HEK293T (cell line): ENCODE measurements at places on chromosomes 6 and 20.

DNA sequence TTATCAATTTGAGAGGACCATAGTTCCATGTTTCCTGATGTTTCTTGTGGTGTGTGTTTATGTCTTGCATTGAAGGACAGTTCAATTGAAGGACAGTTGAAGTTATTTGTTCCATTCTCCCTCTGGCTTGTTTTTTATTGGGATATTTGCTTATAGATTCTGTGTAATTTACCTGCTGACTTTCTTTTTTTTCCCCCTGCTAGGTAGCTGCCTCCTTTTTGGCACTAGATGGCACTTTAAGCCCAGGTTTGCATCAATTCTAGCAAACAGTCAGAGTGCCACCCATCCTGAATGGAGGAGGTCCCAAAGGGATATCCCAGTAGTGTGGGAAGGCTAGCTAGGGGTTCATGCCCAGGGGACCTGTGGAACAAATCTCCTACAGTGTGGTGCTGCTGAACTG lies 78.1 kb downstream of the CFAP61 start:
- DNase-seq: no peak

GRCh38 chr20:16541226-16541625 lies 32.0 kb downstream of the KIF16B start:
- DNase-seq: no peak

DNA sequence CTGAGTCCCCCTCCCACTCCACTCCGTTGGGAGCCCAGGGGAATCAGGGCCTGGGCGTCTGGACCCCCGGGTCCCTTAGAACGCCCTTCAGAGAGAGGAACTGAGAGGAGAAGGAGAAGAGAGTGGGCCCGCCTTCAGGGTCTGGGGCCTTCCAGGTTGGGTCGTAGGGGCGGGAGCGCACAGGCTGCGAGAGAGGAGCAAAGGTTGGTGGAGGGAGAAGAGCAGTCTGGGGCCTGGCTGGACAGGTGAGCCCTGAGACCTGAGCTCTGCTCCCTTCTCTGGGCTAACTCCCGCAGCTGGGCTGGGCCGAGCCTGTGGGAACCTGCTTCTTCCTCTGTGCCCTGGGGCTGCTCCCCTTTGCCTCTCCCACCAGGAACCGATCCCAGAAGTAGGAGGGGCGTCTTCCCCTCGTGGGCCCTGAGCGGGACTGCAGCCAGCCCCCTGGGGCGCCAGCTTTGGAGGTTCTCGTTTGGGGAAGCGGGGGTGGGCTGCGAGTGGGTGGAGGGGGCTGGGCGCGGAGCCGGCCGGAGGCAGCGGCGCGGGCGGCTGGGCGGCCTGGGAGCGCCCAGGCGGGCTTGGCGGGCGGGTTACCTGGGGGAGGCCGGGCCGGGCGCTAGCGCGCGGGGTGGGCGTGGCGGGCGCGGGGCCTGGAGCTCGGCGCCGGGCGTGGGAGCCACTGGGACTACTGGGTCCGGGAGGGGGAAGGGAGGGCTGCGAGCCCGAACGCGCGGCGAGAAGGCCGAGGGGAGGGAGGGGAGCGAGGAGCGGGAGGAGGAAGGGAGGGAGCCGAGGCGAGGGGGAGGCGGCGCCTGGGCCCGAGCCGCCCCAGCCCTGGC lies at the start of gene DDR1:
DDR1 (plus strand) TSS at position 835 of the 836 bp plus-strand sequence. CDS start 4,211 bp downstream, outside the sequence.
- peak; percentile 61 for DNase-seq

- no peak for DNase-seq
These were observed 14.8 kb downstream of the SRSF3 start for GRCh38 chr6:36608788-36609563.

- DNase-seq: no peak
These were observed 248.8 kb downstream of the CDH4 start for GRCh38 chr20:61500791-61501321.

DNA sequence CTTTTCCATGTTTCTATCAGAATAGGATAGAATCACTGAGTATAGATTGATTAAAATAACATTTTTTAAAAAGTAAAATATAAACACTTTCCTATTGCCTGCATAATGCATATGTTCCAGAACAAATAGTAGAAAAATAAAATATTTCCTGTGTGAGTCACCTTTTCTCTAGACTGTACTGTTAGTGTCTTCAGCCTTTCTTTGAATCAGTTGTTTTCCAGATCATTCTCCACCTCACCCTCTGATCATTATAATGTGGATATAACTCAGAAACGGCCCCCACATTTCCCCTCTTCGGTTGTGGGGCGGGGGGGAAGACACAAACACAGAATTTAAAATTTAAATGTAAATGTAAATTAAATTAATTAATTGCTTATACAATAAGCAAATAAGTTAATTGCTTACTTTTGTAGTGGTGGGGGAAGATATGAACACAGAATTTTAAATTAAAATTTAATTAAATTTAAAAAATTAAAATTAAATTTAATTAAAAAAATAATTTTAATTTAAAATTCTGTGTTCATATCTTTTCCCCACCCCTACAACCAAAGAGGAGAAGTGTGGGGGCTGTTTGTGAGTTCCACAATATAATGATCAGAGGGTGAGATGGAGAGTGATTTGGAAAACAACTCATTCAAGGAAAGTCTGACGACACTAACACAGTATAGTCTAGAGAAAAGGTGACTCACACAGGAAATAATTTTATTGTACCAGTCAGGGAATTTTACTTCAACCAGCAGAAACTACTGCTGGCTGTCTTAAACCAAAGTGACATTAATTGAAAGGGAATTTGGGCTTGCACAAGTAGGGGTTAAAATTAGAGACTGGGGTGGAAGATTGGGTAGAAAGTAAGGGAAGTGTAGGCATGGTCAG lies 37.1 kb upstream of the PROKR2 start:
- DNase-seq: no peak

- no peak for DNase-seq
These were observed 43.1 kb downstream of the PTCHD4 start for GRCh38 chr6:48067886-48068277.

DNA sequence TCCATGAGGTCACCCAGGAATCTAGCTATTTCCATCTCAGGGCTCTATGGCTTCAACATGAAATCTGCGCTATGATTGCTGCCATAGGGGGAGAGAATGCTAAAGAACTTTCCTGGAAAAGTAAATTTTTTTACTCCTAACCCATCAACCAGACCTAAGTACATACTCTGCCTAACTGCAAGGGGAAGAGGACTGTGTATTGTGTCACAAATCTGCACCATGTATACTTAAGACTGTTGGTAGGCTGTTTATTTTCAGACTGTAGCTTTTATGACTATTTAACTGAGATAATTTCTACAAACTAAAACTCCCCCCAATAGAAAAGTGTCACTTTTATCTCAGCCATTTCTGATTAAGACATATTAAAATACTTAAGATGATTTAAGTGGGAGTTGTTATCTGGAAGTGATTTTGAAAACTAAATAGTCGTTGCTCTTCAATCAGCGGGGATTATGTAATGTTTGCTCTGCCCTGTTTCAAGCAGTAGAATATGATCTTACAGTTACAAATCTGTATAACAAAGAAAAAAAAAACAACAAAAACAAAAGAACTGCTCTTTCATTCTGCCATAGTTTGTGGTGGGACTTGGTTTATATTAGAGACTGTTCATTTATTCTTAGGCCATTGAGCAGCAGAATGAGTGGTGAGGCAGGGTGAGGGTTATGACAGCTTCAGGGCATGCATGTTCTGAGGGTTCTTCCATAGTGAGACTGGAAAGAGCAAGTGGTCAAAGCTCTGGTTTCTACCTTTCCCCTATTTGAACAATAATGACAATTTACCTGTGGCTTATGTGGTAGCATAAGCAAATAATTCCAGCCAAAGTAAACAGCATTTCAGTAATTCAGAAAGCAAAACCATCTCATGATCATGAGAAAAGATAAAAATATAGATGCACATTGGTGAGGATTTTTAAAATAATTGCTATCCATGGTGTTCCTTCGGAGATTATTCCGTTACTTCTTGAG lies 126.3 kb upstream of the CEP162 start:
- DNase-seq: no peak

- DNase-seq: no peak
These were observed 148.1 kb upstream of the TENT5A start for GRCh38 chr6:81900616-81901015.

GRCh38 chr6:129469070-129469662 lies 240.8 kb downstream of the ARHGAP18 start:
- DNase-seq: no peak

DNA sequence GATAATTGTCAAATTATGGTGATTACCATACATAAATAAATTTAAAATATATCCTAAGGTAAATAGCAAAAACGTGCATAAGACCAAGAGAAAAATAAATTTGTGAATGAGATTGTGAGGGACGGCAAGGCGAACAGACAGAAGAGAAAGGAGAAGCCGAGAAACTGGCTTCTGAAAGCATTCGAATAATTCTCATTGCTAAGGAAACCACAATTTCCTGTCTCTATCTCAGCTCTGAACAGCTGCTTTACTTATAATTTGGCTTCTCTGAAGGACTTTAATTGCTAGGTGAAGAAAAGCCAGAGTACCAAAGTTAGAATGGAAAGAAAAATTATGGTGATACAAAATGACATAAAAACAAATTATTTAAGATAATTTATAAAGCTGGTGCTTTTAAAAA lies 79.0 kb upstream of the RGS17 start:
- no peak for DNase-seq

DNA sequence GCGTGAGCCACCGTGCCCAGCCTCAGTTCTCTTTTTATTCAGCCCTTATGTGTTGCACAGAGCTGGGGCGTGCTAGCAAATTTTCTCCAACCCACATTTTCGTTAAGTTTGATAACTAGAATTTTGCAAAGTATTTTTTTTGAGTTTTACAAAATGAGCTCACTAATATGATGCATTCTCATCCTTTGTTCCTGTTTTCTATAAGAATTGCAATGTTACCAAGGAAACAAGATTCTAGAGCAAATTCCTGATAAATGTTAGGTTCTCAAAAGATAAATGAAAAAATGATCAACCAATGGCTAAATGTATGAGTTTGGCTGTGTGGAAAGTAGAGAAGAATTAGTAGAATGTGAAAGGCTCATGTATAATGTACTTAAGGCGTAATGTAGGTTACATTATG lies 529.8 kb downstream of the MAFB start:
- DNase-seq: no peak

DNA sequence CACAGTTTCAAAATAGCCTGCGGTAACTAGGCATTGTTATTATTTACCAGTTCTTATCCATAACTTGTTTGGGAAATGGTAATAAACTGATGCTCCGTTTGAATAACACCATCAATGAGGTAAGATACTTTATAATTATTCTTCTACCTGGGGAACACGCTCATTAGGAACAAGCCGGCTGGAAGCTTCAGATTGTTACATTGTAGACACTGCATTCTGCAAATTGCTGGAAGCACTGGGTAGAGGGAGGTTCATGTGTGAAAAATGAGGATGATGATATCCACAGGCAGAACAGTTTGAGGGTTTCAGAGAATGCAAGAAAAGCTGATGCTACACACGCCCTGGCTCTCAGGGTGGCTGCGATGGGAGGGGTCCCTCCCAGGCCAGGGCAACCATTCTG lies 560.6 kb upstream of the AGPAT4 start:
- no peak for DNase-seq

- peak; percentile 44 for DNase-seq
These were observed 646.5 kb upstream of the NOX3 start for GRCh38 chr6:156102129-156102528.

GRCh38 chr20:41173161-41173721 lies 35.9 kb downstream of the PLCG1 start:
- DNase-seq: peak; percentile 83

GRCh38 chr20:53365539-53366075 lies 228.0 kb downstream of the ZNF217 start:
- no peak for DNase-seq

GRCh38 chr6:110310861-110311446 lies 47.2 kb downstream of the METTL24 start:
- no peak for DNase-seq

GRCh38 chr20:35739294-35740163 lies 2.5 kb downstream of the RBM39 start:
- DNase-seq: no peak

GRCh38 chr6:5333658-5334057 lies 72.3 kb downstream of the FARS2 start:
- no peak for DNase-seq

GRCh38 chr6:140051521-140052512 lies 677.4 kb upstream of the CITED2 start:
- no peak for DNase-seq

DNA sequence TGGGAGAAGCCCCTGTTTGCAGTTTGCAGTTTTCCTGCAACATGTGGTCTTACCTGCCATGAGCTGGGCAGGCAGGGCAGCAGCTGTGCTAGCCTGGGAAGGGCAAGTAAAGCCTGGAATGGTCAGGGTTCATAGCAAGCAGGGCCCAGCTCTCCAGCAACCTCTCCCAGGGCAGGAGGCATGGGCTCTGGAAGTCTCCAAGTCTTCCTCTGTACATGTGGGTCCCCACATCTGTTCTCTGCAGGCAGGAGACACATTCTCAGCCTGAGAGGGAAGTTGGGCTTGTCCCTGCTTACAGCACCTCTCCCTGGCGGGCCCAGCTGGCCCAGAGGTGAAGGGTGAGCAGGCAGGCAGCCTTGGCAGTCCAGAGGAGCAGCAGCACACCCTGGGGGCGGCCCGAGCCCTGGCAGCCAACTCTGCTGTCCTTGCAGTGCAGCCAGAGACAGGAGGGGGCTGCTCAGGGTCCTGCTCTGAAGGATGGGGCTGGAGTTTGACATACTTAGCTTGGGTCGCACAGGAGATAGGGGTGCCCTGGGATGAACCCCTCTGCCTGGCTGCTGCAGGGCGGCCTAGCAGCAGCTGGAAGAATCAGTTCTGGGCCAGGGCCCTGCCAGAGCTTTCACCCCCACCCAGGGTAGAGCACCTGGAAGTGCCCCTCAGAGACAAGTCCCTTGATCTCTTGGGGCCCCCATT lies 176.0 kb downstream of the MRPL14 start:
- peak; percentile 35 for DNase-seq

GRCh38 chr6:12356983-12357972 lies 67.1 kb downstream of the EDN1 start:
- DNase-seq: no peak

- DNase-seq: no peak
These were observed 109.8 kb downstream of the BACH2 start for GRCh38 chr6:90186637-90187371.

- no peak for DNase-seq
These were observed 65.3 kb upstream of the SAMD3 start for GRCh38 chr6:130288065-130288464.

GRCh38 chr6:144138542-144138941 lies 11.8 kb upstream of the STX11 start:
- no peak for DNase-seq

DNA sequence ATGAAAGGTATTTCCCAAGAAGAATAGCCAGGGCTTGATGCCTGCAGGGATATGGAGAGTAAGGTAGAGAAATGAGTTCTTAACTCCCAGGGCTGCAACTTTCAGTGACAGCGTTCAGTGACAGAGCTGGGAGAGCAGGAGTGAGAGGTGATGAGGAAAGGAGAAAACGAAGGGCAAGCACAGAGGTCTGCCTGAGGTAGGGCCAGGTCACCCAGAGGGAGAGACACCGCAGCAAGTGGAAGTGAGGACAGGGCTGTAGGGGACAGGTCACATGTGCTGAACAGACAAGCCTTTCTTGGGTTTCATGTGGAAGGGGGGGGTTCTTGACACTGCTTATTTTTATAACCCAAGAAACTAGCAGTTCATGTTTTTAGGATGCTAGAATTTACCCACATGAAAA lies 72.5 kb downstream of the PREP start:
- DNase-seq: no peak
